Placental epithelial cell (primary cell): ENCODE measurements at places on chromosomes 13 and 19. TPM values are rescaled to one million over a fixed set of nuclear protein-coding genes. Genes with fewer than 3 reads are reported as not detected.

Gene ZNF230
- 3.6 and 7.1 TPM in 2 replicates for total RNA-seq

Gene PSG4
- 30.9 and 35.3 TPM in 2 replicates for total RNA-seq

Gene TEX101
- not detected in 2 replicates for total RNA-seq

Gene CATSPERD
- total RNA-seq, result under 0.01 TPM in 1 of 2 replicates, not detected in the other
